Stimulated activated CD8-positive, alpha-beta memory T cell treated with anti-CD3 and anti-CD28 coated beads, Interleukin-15, amount 100 ng/mL, for 48 hours (primary cell): ENCODE measurements at places on chromosomes 11 and 22.

DNA sequence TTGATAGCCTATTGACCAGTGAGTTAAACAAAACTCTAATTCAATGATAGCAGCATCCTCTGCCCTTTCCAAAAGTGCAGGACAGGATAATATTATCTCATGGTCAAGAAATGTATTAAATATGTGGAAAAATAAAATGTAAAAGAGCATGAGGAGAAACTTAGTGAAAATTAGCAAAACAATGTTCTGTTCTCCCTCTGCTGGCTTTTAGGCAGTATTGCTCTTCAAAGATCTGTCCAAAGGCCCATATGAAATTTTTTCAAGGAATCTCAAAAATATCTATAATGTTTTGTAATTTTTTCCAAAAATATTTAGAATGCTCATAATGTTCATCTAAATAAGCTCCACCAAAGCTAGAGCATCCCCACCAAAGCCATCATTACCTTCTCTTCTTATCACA, 8.3 kb upstream of the ARL14EP start:
- no peak for DNase-seq

- no peak for DNase-seq
Observed at GRCh38 chr11:104522650-104523049, 358.7 kb upstream of the PDGFD start.

- no peak for DNase-seq
Observed at GRCh38 chr11:114326151-114326550, 30.0 kb downstream of the NNMT start.

GRCh38 chr11:130089674-130090073, 20.0 kb downstream of the APLP2 start:
- DNase-seq = no peak

- DNase-seq = no peak
Observed at GRCh38 chr22:23086263-23086662, 15.9 kb downstream of the GNAZ start.

DNA sequence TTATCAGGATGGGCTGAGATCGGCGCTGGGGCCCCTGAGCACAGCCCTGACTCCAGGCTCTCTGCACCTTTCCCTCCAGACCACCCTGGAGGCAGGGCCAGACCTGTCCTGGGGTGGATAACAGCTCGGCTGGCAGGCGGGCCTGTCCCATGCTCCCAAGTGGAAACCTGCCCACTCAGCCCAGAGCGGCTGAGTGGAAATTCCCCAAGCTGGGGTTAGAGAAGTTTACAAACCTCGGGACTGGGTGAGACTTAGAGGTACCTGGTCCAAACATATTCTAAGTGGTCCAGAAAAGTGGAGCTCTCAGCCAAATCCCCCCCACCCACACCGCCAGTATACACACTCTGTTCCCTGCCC, 4.8 kb upstream of the FXYD2 start:
- DNase-seq = no peak

DNA sequence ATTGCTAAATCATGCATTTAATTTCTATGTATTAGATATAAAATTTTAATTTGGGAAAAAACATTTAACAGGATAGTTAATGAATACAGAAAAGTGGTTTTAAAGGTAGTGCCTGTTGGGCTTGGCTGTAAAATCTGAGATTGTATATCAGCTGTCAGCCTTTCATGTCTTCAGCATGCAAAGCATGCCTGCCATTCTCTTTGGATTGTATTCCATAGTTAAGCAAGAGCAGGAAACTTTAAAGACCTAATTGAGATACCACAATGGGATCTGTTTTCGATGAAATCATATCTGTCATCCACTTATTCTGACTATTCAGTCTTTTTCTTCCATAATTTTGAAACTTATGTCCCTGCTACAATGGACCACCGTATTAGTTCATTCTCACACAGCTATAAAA, 451.0 kb upstream of the DDI1 start:
- DNase-seq = no peak

DNA sequence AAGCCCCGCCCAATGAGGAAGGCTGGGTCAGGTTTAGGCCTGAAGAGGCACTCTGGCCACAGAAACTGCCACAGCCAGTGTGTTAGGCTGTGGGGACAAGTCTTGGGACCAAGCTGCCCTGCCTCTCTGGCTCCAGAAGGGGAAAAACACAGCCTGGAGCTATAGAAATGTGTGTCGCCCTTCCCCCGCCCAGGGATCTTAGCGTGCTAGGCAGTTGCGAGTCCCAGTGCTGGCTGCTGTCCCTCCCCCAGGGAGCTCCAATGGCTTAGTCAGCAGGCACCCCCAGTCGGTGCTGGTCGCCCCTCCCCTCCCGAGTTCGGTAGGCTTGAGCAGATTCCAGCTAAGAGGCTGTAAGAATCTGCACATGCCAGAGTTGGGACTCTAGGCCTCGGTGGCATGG, 99.5 kb upstream of the API5 start:
- no peak for DNase-seq

DNA sequence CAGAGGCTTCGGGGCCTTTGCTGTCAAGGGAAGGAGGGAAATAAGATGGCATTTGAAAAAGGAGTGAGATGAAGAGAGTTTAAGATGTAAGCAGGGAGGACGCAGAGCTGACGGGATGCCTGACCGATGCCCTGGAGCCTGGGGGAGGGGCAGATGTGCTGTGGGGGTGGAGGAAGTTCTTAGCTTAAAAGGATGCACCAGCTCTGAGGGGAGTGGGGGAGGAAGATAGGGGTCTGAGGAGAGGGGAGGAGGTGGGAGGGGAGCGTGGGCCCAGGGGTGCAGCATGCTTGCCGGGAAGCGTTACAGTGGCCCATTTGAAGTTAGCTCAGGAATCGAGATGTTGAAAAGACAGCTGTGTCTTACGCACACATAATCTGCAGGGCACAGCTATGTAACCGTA, 56.3 kb downstream of the RPS6KA4 start:
- no peak for DNase-seq

DNA sequence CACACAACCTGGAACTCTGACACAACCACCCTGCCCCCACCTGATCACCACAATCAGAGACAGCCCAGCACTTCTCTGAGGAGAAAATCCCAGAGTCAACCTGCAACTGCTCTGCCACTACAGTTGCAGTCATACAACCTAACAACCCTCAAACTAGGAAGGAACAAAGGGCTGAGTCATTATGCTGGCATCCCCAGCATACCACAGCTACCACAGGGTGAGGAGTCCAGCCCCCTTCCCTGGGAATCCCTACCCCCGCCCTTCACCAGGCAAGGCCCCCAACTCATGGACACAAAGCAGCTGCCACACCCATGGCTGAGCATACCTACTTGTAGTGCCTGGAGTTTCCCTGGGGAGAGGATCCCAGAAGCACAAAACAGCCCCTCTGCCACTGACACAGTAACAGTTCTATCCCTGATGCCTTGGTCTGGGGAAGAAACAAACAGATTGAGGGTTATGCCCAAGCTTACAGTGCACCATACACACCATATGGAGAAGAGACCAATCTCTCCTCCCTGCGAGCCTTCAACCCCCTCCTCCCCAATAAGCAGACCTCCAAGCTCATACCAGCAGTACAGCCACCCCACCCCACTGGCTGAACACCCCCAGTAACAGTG, 68.5 kb upstream of the C11orf58 start:
- DNase-seq = no peak

DNA sequence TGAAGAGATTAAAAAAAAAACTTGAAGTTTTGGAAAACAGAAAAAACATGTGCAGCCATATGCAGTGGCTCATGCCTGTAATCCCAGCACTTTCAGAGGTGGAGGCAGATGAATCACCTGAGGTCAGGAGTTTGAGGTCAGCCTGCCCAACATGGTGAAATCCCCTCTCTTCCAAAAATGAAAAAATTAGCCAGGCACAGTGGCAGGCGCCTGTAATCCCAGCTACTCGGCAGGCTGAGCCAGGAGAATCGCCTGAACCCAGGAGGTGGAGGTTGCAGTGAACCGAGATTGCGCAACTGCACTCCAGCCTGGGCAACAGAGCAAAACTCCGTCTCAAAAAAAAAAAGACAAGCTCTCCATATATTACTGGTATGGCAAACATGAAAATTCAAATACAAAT, 7.6 kb downstream of the DLG2 start:
- DNase-seq = no peak

- no peak for DNase-seq
Observed at GRCh38 chr11:33777906-33778305, 3.6 kb upstream of the FBXO3 start.

DNA sequence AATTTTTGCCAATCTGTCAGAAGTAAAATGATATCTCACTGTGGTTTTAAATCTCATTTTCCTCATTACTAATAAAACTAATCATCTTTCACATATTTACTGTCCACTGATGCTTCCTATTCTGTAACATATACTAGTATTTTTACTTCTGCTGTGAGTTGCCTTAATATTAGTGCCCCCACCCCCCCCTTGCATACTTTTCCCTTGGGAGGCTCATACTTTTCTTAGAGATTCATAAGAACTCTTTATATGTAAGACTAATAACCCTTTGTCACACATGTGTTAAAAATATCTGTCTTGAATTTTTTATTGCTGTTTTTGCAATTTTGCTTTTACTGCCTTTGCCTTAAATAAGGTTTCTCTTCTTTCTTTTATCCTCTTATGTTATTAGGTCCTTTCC, 87.2 kb downstream of the PHF21A start:
- no peak for DNase-seq

DNA sequence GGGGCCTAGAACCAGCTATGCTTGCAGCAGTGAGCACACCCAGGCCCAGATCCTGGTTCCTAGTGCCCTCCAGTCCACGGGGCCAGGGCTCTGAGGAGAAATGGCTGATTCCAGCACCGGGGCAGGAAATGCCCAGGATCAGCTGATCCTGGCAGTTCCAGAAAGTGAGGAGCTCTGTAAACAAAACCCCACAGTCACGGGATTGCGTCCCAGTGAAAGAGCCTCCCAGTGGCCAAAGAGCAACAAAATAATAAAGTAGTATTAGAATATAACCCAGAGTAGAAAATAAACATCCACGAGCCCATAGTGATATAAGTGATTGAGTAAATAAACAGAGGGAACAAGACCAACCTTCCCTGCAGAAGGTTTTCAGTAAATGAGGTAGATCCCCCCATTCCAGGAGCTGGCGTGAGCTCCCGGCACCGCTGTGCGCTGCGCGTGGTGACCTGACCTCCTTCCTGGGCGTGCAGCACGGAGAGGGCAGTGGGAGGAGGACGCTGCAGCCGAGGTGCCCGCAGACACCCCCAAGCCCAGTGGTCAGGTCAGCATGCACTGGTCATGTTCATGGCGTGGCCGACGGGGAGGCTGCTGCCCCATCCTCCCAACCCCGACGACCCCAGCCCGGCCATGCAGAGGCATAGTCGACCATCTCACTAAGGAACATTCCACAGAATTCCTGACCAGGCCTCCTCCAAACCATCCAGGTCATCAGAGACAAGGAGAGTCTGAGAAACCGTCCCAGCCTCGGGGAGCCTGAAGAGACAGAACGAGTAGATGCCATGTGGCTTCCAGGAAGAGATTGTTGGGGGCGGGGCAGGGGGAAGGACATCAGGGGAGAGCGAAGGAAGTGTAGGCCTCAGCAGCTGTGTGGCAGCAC, 19.8 kb downstream of the PTDSS2 start:
- DNase-seq = no peak

DNA sequence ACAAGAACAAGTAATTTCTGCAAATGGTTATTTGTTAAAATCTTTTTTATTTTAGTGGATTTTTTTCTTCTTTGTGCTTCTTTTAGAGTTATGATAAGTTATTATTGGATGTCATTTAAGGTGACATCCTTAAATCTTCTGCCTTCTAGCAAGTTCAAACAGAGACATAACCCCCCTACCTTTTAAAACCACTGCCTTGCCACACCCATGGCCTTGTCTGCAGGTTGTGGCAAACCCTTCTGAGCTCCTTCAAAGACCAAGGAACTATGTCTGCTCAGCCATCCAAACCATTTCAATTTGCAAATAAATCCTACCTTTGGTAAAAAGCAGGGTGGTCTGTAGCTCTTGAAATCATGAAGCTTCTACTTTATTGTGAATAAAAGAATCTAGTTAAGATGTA, 241.6 kb downstream of the FAM76B start:
- DNase-seq = no peak

GRCh38 chr22:43901976-43902643, 10.3 kb upstream of the PNPLA5 start:
- DNase-seq = no peak

- DNase-seq = no peak
Observed at GRCh38 chr11:69409812-69410645, 71.4 kb upstream of the LINC01488 start.

- DNase-seq = no peak
Observed at GRCh38 chr11:69652999-69653398, 12.0 kb downstream of the CCND1 start.

- no peak for DNase-seq
Observed at GRCh38 chr22:42743501-42743991, 22.9 kb upstream of the A4GALT start.

GRCh38 chr22:38861170-38861876, 10.7 kb downstream of the CBX6 start:
- DNase-seq = no peak

DNA sequence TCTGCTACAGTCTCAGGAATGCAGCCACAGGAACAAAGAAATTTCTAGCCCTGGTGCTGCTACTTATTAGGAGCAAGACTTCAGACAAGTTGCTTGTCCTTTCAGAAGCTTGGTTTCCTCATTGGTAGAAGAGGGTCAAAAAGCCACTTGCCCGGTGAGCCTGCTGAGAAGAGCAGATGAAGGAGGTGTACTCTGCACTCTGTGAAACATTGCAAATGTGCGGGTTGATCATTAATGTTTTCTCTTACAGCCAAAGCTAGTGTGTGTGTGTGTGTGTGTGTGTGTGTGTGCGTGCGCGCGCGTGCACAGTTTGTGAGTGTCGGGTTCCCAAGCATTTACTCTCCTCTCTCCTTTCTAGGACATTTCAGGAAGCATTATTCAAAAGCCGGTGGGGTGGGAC, 86.3 kb upstream of the NNMT start:
- no peak for DNase-seq

DNA sequence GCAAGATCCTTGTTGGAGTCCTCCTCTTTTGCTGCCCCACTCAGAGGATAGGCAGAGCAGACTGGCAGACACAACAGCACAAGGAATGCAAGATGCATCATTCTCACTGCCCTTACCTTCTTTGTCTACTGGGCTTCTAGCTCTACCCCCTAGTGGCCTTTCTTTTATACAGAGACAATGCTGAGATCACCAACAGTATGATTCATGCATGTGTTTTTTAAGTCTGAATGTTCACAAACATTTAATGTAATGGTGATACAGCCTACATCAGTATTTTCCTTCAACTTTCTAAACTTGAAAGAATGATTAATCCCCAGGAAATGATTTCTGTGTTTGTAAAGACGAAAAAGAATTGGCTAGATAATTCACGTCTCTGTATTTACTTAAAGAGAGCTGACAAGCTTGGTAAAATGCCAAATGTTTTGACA, at the start of gene MMP10:
Gene MMP10, minus strand, starts transcription at position 138 of the 428 bp plus-strand sequence. Its CDS starts 37 bp downstream, at position 101.
- no peak for DNase-seq

- DNase-seq = no peak
Observed at GRCh38 chr11:71208011-71208774, 44.2 kb downstream of the SHANK2 start.

GRCh38 chr11:1497600-1497999, 11.0 kb upstream of the MOB2 start:
- no peak for DNase-seq

DNA sequence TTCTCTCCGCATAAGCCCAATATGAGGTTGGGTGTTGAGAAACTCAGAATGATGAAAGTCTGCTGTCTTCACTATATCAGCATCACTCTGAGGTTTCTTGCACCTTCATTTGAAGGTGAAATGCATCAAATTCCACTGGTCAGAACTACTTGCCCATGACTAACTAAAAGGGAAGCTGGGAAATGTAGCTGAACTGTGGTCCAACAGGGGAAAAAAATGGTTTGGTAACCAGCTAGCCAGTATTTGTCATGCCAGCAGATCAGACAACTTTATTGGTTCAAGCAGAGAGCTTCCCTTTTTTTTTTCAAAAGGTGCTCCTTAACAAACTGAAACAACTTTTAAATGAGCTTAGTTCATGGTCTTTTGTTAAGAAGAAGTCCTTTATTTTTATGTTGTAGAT, 14.2 kb upstream of the PIK3C2A start:
- no peak for DNase-seq
